CD4-positive, alpha-beta memory T cell (primary cell): ENCODE measurements at places on chromosomes 2 and 18.

DNA sequence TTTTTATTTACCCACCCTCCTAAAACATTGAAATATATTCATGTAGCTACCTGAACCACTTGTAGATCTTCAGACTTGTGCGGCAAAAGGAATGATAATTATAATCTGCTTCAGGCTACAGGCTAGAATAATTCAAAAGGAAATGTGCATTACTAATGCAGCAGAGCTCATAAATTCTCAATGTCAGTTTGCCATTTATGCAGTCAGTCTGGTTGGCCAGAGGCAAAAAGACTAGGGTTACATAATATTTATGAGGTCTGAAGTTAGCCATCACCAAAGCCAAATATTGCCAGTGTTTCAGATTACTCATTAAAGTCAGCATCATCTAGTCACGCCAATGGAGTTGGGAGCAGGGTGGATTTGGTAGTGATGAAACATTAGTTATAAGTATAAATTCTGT, 38.9 kb downstream of the METAP1D start:
- DNase-seq: no peak

DNA sequence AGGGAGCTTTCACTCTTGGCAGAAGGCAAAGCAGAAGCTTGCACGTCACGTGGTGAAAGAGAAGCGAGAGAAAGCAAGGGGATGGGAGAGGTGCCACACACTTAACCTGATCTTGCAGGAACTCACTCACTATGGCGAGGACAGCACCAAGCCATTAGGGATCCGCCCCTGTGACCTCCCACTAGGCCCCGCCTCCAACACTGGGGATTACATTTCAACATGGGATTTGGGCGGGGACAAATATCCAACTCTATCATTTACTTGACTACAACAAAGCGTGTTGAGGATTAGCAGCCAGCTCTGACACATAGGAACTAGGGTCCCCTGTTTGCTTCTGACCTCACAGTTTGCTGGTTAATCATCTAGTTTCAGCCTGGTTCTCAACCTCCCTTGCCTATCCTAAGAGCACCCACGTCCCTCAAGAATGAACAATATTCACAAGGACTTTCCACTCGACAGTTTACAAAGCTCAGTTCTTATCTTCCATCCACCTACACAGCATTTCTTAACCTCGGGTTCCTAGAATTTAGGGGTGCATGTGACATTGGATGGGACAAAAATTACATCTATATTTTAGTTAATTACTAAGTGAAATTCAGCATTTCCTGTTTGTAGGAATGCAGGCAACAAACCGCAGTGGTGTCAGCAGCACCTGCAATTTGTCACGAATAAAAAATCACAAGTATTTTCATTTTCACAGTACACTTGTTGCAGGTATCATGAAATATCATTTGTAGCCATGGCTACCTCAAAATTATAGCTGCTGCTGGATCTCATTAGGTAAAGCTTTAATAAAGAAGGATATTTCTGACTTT, 36.0 kb downstream of the LBH start:
- DNase-seq: peak; percentile 43

DNA sequence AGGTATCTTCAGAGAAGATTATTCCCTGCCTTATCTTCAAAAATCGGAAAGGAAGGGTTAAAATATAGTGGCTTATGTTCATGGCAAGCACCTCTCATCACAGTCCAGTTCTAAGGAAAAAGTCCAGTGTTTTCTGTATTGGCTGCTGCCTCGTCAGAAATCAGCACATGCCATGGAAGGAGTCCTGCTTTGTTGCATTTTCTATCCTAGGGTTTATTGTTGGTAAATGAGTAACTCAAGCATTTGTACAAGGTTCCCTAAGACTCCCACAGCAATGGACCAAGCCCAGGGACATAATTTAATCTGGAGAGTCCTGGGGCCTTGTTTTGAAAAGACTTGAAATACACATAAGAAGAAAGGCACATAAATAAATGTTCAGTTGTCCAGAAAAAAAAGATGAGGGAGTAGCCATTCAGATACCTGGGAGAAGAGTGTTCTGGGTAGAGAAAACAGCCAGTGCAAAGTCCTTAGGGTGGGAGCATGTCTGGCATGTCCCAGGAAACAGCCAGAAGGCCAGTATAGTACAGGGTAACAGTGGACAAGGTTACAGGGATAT, 26.4 kb downstream of the NBEAL1 start:
- no peak for DNase-seq

DNA sequence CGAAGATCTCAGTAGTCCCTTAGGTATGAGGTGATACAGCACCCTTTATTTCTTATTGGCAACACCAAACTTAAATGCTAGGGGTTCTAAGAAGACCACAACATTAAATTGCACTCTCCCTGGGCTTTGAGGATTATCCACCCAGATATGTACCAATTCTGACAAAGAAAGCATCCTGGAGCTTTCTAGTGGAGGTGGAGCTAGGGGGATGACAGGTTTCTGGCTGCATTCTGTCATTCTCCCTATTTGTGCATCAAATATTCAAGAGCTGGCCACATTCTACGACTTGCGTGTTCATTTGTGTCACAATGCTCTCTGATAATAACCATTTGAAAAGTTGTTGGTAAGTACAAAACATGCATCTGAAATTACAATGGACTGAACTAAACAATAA, 111.1 kb downstream of the CDH2 start:
- DNase-seq: no peak

DNA sequence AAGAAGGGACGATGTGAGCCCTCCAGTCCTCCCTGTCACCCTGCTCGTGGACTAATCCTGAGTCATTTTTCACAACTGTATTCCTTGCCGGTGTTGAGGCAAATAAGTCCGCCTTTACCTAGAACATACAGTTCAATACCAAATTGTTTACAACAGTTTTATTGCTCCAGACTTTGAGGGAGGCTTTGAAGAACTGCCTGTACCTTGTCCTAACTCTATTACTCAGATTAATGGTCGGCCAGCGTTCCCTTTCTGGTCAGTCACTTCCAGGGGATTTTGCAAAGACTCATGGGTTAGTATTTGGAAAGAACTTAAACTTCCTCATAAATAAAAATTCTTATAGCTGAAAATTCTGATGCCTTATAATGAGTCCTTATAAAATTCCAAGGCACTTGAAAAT, 85.1 kb upstream of the ZNF532 start:
- DNase-seq: no peak

- no peak for DNase-seq
These were observed 7.3 kb downstream of the EMX1 start for GRCh38 chr2:72924353-72925240.

DNA sequence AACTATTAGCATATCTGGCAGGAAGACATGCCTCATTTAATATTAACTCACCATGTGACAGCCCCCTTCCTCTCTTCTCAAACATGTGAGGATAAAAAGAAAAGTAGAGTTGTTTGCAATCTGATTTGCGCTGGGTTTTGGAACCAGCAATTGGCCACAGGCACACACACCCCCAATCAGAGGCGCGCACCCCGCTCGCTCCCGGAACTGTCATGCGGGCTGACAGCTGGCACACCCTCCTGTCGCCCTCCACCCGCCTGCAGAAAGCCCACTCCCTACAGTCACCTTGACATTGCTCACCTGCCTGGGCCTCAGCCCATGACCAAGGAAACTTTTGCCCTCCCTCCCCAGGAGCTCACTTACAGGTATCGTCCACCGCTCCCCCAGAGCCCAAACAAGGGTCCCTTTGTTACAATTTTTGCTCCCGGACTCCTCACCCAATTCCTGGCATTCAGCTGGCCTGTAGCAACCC, 1.1 kb downstream of the COBLL1 start:
- DNase-seq: no peak

- no peak for DNase-seq
These were observed 73.4 kb downstream of the ZBTB7C start for GRCh38 chr18:48335829-48336228.

DNA sequence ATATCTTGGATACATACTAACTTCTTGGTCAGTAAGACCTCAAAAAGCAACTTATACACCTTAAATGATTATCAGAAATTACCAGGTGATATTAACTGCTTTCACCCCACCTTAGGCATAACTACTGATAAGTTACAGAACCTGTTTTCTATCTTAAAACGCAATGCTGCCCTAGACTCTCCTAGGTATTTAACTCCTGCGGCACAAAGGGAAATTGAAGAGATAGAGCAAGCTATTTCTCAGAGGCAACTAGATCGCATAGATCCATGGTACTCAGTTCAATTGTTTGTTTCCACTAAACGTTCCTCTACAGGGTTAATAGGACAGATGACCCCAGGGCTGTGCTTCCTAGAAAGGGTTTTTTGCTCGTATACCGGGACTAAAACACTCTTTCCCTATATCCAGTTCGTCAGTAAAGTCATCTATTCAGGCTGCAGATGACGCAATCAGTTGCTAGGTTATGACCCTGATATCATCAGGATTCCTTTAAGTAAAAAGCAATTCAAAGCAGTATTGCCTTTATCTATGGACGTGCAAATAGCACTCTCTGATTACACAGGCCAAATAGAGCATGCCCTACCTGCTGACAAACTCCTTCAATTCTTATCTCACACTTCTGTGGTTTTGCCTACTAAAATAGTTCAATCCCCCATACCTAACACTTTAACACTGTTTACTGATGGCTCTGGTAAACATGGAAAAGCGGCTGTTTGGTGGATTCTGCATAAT, 62.3 kb upstream of the MYO3B start:
- DNase-seq: no peak

- DNase-seq: no peak
These were observed 106.9 kb upstream of the PPP1CB start for GRCh38 chr2:28644760-28645159.

GRCh38 chr2:152037743-152038435, 61.0 kb downstream of the CACNB4 start:
- no peak for DNase-seq

DNA sequence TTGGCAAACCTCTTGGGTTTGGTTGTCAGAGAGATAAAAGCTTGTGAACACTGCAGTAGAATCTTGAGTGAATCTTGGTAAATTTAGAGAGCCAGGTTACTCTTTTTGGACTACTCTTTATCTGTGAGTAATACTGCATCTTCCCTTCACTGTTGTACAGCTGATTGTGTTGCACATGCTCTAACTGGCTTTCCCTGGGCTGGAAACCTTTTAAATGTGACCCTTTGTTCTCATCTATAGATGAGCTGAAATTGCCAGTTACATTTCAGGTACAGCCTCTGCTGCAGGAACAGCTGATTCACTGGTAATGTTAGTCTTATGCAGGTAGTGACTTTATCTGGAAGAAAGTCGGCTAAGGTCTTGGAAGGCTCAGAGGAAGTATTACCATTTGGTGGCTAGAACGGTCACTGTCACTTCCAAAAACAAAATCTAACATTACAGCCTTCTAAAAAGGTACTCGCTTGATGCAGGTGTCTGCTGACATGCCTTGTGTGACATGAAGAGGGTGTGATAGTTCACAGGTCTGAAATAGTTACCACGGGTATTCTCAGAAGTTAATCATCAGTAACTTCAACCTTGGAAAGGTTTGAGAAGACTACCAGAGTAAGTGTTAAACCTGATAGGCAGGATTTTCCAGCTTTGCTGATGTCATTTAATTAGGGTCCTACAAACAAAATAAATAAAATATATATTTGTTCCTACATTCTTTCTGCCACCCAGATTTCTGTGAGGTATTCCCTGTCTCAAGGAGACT, 851.1 kb downstream of the SLC4A3 start:
- no peak for DNase-seq

DNA sequence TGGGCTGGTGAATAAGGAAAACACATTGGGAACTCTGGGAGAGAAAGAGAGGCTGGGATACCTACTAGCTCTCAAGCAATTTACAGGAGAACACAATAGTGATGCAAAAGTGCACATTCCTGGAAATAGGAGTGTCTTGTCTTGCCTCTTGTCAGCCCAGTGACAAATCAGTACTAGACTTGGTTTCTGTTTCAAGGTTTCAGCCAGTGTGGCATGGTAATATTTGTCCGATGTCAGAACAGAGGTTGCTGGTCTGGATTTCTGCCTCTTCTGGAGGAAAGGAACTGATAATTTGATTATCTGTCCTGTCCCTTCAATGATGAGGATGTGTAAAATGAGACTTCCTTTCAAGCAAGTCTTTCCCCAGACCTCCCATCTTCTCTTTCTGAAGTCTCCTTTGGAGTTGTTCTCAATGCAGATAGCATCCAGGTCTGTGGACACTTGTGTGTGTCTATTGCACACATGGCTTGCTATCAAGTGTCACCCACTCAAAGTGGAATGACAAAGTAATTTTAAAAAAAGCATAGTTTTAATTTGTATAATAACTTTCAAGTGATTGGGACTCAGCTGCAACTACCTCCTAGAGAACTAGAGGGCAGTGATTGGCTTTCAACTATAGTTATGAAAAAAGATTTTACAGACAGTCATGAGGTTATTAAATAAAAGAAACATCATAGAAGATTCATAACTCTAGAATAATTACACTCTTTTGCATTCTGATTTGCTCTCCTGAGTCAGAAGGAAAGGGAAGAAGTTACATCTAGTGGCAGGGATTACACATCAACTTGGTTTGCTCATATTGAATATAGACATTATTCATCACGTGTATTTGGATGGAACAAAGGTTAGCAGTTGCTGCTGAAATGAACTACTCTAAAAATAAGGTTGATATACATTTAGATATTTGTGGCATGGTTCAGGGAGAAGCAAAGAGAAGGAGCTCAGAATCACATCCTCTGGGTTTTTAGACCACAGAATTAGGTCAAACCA, 4.5 kb downstream of the GPR39 start:
- no peak for DNase-seq

- no peak for DNase-seq
These were observed 71.0 kb downstream of the CWC22 start for GRCh38 chr2:179936141-179936540.

DNA sequence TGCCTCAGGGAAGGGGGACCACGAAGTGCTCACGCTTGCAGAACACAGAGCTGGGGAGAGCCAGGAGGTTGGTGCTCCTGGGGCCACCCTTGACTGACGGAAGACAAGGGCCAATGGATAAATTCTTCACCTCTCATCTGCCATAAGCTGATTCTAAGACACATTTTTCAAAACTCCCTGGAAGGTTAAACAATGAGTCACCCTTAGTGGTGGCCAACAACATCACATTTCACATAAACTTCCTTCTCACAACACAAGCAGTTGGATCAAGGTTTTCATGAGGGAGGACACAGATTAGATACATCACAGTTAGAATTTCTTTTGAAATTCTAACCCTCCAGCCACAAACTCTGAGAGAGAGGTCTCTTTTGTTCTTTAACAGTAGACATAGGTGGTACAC, 713.6 kb upstream of the POU3F3 start:
- no peak for DNase-seq

DNA sequence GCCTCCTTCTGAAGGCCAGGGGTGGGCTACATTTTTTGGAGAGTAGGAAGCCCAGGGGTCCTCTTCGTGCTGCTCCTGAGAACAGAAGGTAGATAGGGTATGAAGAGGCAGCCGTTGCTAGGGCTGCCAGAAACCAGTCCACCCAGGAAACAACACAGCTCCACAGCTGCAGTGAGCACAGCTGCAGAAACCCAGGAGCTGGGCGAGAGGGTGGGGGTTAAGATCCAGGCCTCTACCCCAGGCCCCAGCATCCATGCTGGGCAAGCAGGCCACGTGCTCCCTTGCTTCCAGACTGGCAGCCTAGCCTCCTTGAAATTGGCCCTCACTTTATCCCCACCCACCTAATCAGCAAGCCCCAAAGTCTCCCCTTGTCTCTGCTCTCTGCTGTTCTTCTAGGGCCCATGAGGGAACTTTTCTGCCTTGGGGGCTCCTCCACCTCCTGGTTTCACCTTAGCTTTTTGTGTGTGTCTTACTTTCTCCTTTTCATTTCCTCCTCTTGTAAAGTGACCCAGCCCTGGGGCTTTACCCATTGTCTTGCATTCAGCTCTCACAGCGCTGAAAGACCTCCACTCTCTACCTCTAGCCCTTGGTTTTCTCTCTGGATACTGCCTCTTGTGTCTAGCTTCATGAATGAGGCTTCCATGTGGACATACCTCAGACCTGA, 30.7 kb downstream of the STON1 start:
- no peak for DNase-seq

- DNase-seq: no peak
These were observed 370 bp upstream of the ZNF804A start for GRCh38 chr2:184598002-184598315.
